Activated T-helper 1 cell treated with anti-CD3 and anti-CD28 coated beads, Interleukin-2, amount 50 U/mL, for 16 hours (primary cell): ENCODE measurements at places on chromosomes 4 and X.

GRCh38 chr4:4427121-4427870 is 40.4 kb downstream of the NSG1 start:
- no peak for DNase-seq

GRCh38 chrX:37684973-37685372 is 618 bp upstream of the XK start:
- DNase-seq: no peak

DNA sequence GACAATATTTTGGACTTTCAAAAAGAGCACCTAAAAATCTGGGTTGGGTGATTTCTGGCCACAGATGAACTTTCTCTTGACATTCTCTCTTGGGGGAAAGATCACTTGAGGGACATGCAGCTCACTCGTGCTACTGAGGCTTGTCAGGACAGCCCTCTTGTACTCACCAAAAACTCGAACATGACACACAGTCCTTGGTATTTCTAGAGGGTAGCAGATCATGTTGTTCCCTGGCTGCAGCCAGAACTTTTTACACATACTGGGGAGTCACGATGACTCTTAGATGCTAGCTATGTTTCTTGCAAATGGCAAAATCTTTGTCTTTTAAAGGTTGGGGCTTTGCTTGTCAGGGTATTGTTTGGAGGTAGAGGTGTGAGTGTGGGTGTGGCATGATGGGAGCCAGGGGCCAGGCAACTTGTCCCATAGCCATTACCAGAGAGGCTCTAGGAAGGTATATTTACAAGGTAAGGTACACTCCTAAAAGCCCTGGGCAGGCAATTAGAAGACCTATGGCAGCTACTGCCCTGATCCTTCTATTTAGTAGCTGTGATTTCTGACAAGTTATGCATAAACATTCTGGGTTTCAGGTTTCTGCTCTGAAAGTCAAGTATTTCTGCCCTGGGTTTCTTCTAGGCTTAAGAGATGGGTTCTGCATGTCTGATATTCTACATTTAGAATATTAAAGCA is 241.7 kb upstream of the TLL1 start:
- no peak for DNase-seq

DNA sequence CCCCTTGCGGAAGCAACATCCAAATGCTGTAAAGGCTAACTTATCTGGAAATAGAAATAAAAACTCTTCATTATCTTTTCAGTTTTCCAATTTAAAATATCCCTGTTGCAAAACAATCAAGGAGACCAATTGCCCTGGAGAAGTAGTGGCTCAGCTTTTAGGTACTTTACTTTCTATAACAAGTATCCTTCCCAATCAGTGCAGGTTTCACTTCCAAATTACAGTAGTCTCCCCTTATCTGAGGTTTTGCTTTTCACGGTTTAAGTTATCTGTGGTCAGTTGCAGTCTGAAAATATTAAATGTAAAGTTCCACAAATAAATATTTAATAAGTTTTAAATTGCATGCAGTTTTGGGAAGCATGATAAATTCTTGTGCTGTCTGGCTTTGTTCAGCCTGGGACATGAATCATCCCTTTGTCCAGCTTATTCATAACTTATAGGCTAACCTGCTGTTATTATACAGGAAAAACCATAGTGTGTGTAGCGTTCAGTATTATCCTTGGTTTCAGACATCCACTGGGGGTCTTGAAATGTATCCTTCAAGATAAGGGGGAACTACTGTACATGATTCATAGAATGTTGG is 973.1 kb upstream of the GRID2 start:
- DNase-seq: no peak

DNA sequence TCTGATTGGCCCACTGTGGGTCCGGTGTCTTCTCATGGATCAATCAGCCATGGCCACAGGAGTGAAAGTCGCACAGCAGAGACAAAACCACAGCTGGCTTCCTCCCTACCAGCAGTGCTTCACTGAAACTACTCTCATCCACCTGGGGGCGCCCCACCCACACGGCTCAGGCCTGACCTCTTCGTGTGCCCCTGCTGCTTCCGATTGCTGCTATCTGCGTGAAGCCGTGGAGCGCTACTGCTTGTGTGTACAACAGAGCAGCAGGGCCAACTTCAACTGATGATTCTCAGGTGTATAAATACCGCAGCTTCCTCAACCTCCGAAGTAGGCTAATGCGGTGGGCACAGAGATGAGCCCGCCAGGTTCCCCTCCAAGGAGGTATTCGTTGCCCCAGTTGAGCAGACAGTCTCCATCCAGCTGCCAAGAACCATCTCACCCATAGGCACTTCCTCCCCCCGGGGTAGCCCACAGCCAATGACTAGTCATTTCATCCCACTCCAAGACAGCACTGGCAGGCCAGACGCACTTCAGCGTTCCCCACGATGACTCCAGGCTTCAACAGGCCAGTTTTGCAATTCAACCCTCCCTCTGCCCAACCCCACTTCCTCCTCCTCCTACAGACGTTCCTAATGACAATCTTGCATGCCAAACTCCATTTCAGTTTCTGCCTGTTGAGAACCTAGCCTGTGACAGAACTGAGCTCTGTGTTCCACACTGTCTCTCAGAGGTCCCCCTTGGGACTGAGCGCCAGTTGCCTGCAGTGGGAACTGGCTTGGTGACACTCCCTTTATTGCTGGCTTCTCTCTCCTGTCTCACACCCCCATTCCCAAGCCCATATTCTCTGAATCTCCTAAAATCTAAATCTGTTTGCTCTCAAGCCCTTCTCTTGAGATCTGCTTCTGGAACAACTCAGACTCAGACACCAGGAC is 41.3 kb upstream of the ATP6AP2 start:
- peak; percentile 44 for DNase-seq

GRCh38 chr4:160836431-160836830 is 1327.4 kb downstream of the FSTL5 start:
- DNase-seq: no peak

DNA sequence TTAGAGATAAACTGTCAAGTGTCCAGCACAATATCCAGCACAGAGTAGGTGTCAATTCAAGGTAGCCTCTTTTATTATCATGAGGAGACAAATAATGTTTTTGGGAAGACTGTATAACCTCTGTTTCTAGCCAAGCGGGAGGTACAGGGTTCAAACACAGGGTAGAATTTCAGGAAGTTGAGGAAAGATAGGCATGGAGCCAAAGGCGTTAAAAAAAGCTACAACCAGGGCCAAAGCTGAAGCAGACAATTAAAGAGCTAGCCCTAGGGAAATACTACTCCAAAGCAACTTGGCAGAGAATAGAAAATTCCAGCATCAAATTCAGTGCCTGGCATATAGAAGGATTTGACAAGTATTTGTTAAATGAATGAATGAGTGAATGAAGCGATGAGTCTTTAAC is 40.0 kb upstream of the CASK start:
- no peak for DNase-seq

GRCh38 chr4:24236532-24236931 is 346.7 kb upstream of the PPARGC1A start:
- DNase-seq: no peak

DNA sequence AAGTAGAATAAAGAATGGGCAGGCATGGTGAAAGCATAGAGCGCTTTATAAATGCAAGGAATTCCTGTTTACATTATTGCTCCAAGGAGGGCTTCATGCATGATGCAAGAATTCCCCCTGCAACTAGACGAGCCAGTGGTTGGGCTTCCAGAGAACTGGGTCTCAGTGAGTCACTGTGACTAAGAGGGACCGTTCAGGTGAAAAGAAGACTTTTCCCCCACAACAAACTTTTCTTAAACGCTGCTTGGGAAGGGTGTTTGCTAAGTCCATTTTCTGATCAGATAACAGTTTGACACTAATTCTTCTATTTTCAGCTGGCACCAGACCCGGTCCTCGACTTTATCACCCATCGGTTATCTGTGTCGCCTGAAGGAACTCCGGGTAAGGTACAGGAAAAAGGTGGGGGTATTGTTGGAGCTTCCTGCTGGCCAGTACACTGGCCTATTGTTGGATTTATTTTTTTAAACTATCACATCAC is 40.1 kb downstream of the LDB2 start:
- no peak for DNase-seq
